Central memory CD4-positive, alpha-beta T cell (primary cell): ENCODE measurements at places on chromosomes 6 and 20.

- DNase-seq: no peak
Measured at GRCh38 chr6:35412102-35412501, 40.0 kb upstream of the FANCE start.

DNA sequence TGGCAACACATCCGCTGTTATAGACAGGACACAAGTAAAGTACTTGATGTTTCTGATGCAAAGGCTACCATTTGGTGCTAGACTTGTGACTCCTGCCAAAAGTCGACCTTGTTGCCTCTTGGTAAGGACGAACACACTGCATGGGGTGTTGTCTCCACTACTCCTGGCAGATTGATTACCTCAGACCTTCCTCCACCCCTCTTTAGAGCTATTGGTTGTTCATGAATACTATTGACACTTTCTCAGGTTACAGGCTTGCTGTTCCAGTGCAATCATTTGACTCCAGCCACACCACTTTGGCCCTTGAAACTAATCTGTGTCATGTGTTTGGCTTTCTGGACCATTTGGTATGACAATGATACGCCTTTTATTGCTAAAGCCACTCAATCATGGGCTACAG, 62.3 kb downstream of the TRMT11 start:
- no peak for DNase-seq

- no peak for DNase-seq
Measured at GRCh38 chr20:5741089-5741488, 9.1 kb upstream of the SHLD1 start.

DNA sequence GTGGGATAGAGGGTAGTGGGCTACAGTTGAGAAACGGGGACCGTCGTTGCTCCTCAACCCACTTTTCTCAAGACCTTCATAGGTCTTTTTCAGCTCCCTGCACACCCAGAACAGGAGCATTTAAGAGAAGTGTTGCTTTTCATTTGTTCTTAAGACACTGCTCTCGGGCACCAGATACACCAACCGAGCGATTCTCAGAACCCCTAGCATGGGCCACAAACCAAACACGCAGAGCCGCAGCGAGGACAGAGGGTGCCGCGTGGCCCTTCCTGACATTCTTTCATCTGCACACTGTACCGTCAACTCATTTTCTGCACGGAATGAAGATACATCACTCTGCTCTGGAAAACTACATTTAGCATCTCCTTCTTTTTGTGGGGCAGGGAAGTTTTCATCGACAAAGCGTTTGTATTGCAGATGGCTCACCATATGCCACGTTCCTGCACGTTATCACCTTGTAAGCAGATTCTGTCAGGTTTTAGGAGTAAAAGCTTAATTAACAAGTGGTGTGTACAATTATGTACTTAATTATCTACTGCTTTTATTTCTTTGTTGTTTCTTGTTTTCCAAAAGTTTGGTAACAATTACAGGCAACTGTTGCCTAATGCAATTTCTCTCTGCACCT, 70.4 kb upstream of the MLN start:
- no peak for DNase-seq

GRCh38 chr6:104324301-104324700, 535.4 kb downstream of the HACE1 start:
- no peak for DNase-seq

DNA sequence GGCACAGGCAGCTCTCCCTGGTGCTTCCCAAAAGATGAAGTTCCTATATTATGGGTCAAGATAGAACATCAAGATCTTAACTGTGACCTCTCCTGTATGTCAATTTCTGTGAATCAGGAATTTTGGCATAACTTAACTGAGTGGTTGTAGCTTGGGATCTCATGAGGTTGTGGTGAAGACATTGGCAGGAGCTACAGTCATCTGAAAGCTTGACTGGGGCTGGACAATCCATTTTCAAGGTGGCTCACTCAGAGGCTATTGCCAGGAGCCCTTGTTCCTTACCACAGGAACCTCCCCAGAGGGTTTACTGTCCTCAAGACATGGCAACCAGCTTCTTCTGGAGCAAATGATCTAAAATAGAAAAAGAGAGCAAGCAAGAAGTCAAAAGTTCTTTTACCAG, 252.2 kb downstream of the ADGB start:
- no peak for DNase-seq

DNA sequence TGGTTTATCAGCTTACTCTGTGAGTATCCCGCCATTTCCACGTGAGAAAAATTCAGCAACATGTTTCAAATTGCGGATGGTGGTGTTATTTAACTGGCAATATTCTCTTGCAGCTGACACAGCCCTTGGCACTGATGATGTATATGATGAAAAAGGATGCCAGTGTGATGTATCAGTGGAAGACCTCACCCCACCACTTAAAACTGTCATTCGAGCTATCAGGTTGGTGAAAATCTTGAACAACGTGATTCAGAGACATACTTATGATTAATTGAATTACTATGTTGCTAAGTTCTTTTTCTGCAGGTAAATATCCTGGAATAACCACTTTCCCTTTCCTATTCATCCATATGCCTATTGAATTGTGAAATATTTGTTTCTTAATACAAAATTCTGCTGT, 55.7 kb downstream of the KHDC1L start:
- no peak for DNase-seq

- DNase-seq: peak; percentile 17
Measured at GRCh38 chr6:168909288-168909687, 344.4 kb downstream of the THBS2 start.

DNA sequence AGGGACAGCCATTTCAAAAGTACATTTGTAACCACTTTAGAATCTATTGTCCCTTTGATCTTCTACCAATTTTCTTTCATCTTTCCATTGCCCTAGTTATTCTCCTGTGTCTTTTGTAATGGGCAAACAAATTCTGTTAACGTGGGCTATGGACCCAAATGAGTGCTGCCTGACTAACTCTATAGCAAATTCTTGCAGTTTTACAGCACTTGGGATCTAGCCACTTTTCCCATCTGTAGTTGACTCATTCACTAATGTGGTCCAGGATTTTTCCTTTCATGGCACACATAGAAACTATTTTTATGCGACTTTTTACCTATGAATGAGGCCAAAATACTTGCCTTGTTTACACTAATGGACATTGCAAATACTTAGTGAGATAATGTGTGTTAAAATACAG, 52.0 kb downstream of the GRIK2 start:
- no peak for DNase-seq

GRCh38 chr6:138689849-138690248, 83.7 kb upstream of the CCDC28A start:
- no peak for DNase-seq

- no peak for DNase-seq
Measured at GRCh38 chr6:160431791-160432404, 83.7 kb downstream of the SLC22A3 start.

DNA sequence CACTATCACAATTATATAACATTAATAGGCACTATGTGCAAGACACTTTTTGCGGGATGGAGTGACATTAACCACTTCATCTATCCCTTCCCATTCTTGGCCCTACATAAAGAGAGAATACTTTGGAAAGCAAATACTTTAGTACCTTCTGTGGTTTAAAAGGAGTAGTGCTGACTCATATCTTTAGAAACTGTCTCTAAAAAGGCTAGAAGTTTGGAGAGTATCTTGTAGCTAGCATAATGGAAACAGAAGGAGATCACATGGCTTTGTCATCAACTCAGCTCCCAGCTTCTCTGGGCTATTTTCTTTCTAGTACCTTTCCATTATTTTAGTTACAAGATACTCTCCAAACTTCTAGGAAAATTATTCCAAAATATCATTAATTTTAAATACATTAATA, 157.5 kb downstream of the ADGRG6 start:
- no peak for DNase-seq

GRCh38 chr6:127561660-127562059, 15.3 kb upstream of the C6orf58 start:
- DNase-seq: no peak

- DNase-seq: no peak
Measured at GRCh38 chr6:76719449-76719848, 647.0 kb upstream of the IMPG1 start.

- no peak for DNase-seq
Measured at GRCh38 chr20:62707276-62707920, 1.2 kb upstream of the NTSR1 start.

- no peak for DNase-seq
Measured at GRCh38 chr6:53513519-53513966, 31.4 kb downstream of the GCLC start.
